Activated naive CD4-positive, alpha-beta T cell (primary cell): ENCODE measurements at places on chromosomes 4 and X.

- no peak for DNase-seq
Observed at GRCh38 chrX:30253257-30253656, 6.3 kb downstream of the MAGEB1 start.

DNA sequence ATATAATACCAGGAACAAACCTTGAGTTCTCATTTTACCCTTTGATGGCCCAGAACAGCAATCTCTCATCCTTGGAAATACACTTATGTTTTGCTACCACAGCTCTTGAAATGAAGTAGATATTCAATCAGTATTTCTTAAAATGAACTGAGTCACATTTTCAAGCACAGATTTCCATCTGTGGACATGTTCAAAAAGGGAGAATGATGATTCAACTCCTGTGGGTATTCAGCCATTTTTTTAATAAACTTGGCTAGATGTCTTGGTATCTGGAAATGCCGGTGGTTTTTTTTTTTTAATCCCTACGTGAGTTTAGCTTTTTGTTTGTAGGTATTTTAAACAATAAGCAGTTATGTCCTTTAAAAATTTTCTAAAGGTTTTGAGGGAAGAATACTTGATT is 64.2 kb upstream of the TRPC5OS start:
- no peak for DNase-seq

GRCh38 chrX:41730081-41730480 is 6.1 kb downstream of the GPR82 start:
- no peak for DNase-seq

DNA sequence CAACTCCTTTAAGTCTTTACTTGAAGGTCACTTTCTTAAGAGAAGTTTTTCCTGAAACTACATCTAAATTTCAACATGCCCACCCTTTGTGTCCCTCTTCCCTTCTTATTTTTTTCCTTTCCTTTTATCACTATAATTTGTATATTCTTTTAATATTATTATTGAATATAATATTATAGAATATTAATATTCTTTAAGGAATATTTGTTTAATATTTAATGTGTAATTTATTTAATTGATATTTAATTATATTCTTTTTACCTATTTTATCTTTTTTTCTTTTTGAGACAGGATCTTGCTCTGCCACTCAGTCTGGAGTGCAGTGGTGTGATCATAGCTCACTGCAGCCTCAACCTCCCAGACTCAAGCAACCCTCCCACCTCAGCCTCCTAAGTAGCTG is 114.8 kb downstream of the KDR start:
- no peak for DNase-seq

DNA sequence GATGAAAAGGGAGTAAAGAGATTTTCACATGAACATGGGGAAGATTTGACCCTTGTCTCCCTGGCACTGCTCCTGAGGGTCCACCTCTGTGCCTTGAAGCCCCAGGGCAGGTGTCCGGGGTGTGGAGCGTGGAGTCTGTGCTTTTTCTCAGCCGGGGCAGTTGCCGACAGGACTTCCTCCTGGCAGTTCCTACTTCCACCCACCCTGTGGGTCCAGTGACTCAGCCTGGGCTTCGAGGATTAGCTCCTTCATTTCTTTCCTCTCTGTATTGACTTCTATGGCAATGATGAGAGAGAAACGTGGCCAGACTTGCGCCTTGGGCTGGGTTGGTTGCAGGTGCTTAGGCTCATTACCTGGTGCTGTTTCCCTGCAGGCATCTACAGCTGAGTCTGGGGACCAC is 35.9 kb upstream of the CLCN4 start:
- no peak for DNase-seq

GRCh38 chr4:107691378-107691777 is 28.7 kb downstream of the PAPSS1 start:
- no peak for DNase-seq

GRCh38 chr4:24473309-24473721 is 111.0 kb downstream of the DHX15 start:
- DNase-seq = no peak
